A549 treated with GW870086 at 1 μM for 4 hours (cell line): ENCODE measurements at places on chromosomes 2 and 18. TPM values are rescaled to one million over a fixed set of nuclear protein-coding genes. Genes with fewer than 3 reads are reported as not detected.

Gene SLC4A3
- total RNA-seq = 2.0 to 3.4 TPM (median 3.0 TPM) in 5 replicates

Gene CNTNAP5
- total RNA-seq = not detected in 5 replicates

Gene TTC21B
- 3.9 to 6.3 TPM (median 4.6 TPM) in 5 replicates for total RNA-seq

Gene GALR1
- not detected in 5 replicates for total RNA-seq

Gene KCNK3
- 0.46 to 1.2 TPM (median 0.68 TPM) in 5 replicates for total RNA-seq

Gene FOXI3
- total RNA-seq = 0.06 TPM in 1 of 5 replicates, not detected in the others

Gene RGPD3
- 0.07 to 0.14 TPM (median 0.13 TPM) in 5 replicates for total RNA-seq

Gene LBH
- 61.0 to 114 TPM (median 83.3 TPM) in 5 replicates for total RNA-seq

Gene C2orf68
- total RNA-seq = 20.2 to 27.4 TPM (median 23.4 TPM) in 5 replicates

Gene CD207
- total RNA-seq = not detected in 5 replicates

Gene DYSF
- total RNA-seq = 0.50 to 0.97 TPM (median 0.70 TPM) in 5 replicates

Gene IL36RN
- total RNA-seq = 0.05 to 0.08 TPM (median 0.05 TPM) in 3 of 5 replicates, not detected in the others

Gene REL
- 1.7 to 3.3 TPM (median 2.5 TPM) in 5 replicates for total RNA-seq

Gene CREG2
- 7.5 to 16.5 TPM (median 13.6 TPM) in 5 replicates for total RNA-seq

Gene SERPINB3
- 0.07 to 0.13 TPM (median 0.10 TPM) in 3 of 5 replicates, not detected in the others for total RNA-seq

Gene AQP12B
- total RNA-seq = not detected in 5 replicates

Gene ING5
- 19.5 to 25.6 TPM (median 21.7 TPM) in 5 replicates for total RNA-seq

Gene FBLN7
- 0.37 to 0.70 TPM (median 0.63 TPM) in 5 replicates for total RNA-seq

Gene PAIP2B
- total RNA-seq = 0.19 to 0.30 TPM (median 0.28 TPM) in 5 replicates

Gene AMER3
- total RNA-seq = not detected in 5 replicates

Gene MC5R
- total RNA-seq = not detected in 5 replicates

Gene CDK15
- not detected in 5 replicates for total RNA-seq

Gene ATF2
- total RNA-seq = 14.0 to 19.9 TPM (median 17.9 TPM) in 5 replicates

Gene FTCDNL1
- total RNA-seq = 2.0 to 3.4 TPM (median 2.7 TPM) in 5 replicates

Gene IL1RL2
- total RNA-seq = 0.05 TPM in 1 of 5 replicates, not detected in the others

Gene PDE1A
- 0.15 to 0.19 TPM (median 0.17 TPM) in 4 of 5 replicates, not detected in the other for total RNA-seq

Gene PLEKHH2
- 1.3 to 2.3 TPM (median 2.0 TPM) in 5 replicates for total RNA-seq

Gene FIGN
- total RNA-seq = 1.5 to 2.2 TPM (median 2.0 TPM) in 5 replicates

Gene HIBCH
- 13.4 to 16.2 TPM (median 14.3 TPM) in 5 replicates for total RNA-seq

Gene NR4A2
- total RNA-seq = 1.9 to 2.6 TPM (median 2.3 TPM) in 5 replicates

Gene SNED1
- total RNA-seq = 0.79 to 2.5 TPM (median 1.2 TPM) in 5 replicates

Gene PGAP1
- total RNA-seq = 2.0 to 3.2 TPM (median 2.5 TPM) in 5 replicates

Gene SLC16A14
- 0.43 to 1.6 TPM (median 0.80 TPM) in 5 replicates for total RNA-seq

Gene OTOS
- total RNA-seq = not detected in 5 replicates

Gene WIPF1
- total RNA-seq = 19.2 to 25.0 TPM (median 23.5 TPM) in 5 replicates
